ENCODE measurements at places on chromosomes 7 and 10. TPM values are rescaled to one million over a fixed set of nuclear protein-coding genes. Genes with fewer than 3 reads are reported as not detected.

CFAP69 gene
- total RNA-seq = 6.6 TPM

GOLGA7B gene
- 0.26 TPM for total RNA-seq

CPA2 gene
- not detected for total RNA-seq

INSYN2A gene
- total RNA-seq = not detected

SLC16A12 gene
- not detected for total RNA-seq

HDAC9 gene
- 6.8 TPM for total RNA-seq

IKZF1 gene
- not detected for total RNA-seq

GRCh38 chr7:23345601-23346000 is 46.5 kb downstream of the MALSU1 start:
- no peak for DNase-seq
- H3K4me3 ChIP-seq = peak overlapping the region; percentile 41
- 0 out of 2 replicates have a peak overlapping the region, but pooled peaks have one; percentile 98 for H3K27ac ChIP-seq

DNA sequence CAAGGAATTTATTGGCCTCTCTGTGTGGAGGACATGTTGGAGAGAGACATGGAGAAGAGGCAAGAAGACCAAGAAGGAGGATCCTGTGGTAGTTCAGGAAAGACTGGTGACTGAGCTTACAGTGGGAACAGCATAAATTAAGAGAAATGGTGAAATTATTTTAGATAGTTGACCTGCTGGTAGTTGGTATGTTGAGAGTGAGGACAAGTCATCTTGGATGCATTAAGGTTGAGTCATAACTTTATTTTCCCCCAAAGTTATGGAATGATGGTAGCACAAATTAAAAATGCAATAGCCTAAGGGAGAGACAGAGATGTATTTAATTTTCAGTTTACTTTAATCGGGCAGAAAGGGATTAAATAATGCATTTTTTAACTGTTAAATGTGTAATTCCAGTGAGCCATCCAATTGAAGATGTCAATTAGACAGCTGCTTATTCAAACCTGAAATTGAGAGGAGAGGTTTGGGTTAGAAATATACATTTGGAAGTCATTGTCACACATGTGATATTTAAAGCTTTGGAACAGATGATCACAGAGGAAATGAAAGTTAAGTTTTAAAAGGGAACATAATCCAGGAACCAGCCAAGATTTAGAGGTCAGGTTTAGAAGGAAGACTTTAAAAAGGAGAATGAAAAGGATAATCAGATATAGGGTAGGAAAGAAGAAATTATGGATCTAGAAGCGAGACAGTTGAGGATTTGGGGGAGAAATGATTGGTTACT is 80.6 kb downstream of the DGKB start:
- H3K4me3 ChIP-seq = no peak overlapping the region

GRCh38 chr10:57222129-57222528 is 861.1 kb upstream of the ZWINT start:
- H3K27ac ChIP-seq = peak overlapping the region; percentile 52
- DNase-seq = no peak
- H3K4me3 ChIP-seq = no peak overlapping the region
- peaks cover 11% of the 10 kb centered on the region for H3K4me1 ChIP-seq
- no peaks in the 10 kb centered on the region for H3K36me3 ChIP-seq
- no peaks in the 10 kb centered on the region for H3K27me3 ChIP-seq

- no peaks in the 10 kb centered on the region for H3K36me3 ChIP-seq
- no peaks in the 10 kb centered on the region for H3K4me1 ChIP-seq
Measured at GRCh38 chr7:81361769-81362312, 408.0 kb downstream of the HGF start.

DNA sequence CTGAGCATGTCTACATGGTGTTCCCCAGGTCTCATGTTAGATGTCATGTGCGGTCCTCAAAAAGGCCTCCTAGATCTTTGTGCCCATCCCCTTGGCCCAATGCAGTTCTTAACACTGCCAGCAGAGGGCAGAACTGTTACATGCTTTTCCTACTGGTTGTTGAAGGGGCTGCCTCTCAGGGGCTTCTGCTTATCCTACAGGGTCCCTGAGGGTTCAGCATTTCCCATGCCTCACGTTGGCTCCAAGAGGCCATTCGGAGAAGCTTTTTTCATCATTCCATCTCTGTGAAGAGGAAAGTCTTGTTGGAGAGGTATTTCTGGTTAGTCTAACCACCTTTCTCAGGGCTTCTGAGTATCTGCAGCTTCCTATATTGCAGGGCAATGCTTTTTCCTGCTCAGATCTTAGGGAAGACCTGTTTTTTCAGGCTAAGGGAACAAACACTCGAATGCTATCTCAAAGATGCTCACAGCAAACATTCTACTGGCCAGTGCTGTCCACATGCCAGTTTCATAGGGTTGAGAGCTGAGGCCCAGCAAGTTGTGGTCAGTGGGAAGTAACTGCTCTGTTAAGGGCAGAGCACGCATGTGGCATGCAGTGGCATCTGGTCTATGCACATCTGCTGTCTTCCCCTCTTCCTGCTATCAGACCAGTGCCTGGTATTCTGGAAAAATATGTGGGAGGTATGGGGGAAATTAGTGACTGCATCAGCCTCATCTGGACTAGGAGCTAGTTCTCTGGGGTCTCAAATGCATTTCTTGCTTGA is 31.5 kb downstream of the MBL2 start:
- H3K27ac ChIP-seq = no peak overlapping the region
- no peaks in the 10 kb centered on the region for H3K4me1 ChIP-seq
- peak; percentile 96 for DNase-seq
- no peaks in the 10 kb centered on the region for H3K27me3 ChIP-seq
- H3K4me3 ChIP-seq = no peak overlapping the region

- peak overlapping the region; percentile 24 for H3K4me3 ChIP-seq
- peaks cover 46% of the 10 kb centered on the region for H3K4me1 ChIP-seq
- H3K36me3 ChIP-seq = peaks cover 56% of the 10 kb centered on the region
- H3K27ac ChIP-seq = peak overlapping the region; percentile 100
- H3K27me3 ChIP-seq = no peaks in the 10 kb centered on the region
Measured at GRCh38 chr7:73704640-73705550, 14.6 kb downstream of the STX1A start.

DNA sequence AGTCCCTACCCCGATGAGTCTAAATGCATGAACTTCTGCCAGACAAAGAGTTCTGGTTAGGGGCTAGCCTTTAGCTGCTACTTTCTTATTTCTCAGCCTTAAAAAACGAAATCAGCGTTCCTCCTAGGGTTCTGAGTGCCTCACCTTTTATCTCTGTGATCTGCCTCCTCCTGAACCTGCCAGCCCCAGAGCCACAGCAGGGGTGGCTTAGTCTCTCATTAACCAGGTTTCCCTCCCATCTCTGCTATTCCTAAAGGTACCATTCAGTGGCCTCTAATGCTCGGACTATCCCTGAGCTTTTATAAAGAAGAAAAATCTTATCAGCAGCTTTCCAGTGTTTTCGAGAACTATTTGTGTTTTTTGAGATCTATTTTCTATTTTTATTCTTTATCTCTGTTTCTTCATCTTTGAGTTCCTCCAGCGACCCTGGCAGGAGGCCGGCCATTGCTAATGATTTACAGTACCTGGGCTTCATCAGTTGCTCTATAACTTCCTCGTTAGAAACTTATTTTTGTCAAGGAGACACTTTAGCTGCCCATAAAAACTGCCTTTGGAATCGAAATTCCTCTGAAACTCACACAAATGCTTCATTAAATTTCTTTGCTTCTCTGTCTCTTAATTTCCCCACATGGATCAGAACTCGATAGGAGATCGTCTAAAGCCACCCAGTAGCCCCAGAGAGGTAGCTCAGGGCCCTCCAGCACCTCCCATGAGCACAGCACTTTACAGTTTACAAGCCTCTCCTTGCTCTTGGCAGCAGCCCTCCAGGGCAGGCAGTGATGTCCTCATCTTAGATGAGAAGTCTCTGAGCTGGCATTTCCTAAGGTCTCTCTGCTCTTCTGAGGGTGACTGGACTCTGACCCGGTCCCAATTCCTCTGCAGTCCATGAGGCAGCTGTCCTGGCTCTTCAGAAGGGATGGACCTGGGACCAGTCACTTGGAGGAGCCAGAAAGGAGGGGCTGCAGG is 149.1 kb downstream of the EBF3 start:
- peak; percentile 4 for DNase-seq
- peaks cover 19% of the 10 kb centered on the region for H3K27me3 ChIP-seq
- no peaks in the 10 kb centered on the region for H3K4me1 ChIP-seq
- no peak overlapping the region for H3K27ac ChIP-seq

GRCh38 chr10:72177454-72177853 is 38.4 kb upstream of the ANAPC16 start:
- peaks cover 8% of the 10 kb centered on the region for H3K4me1 ChIP-seq
- no peak overlapping the region for H3K4me3 ChIP-seq
- DNase-seq = no peak
- no peaks in the 10 kb centered on the region for H3K36me3 ChIP-seq

DNA sequence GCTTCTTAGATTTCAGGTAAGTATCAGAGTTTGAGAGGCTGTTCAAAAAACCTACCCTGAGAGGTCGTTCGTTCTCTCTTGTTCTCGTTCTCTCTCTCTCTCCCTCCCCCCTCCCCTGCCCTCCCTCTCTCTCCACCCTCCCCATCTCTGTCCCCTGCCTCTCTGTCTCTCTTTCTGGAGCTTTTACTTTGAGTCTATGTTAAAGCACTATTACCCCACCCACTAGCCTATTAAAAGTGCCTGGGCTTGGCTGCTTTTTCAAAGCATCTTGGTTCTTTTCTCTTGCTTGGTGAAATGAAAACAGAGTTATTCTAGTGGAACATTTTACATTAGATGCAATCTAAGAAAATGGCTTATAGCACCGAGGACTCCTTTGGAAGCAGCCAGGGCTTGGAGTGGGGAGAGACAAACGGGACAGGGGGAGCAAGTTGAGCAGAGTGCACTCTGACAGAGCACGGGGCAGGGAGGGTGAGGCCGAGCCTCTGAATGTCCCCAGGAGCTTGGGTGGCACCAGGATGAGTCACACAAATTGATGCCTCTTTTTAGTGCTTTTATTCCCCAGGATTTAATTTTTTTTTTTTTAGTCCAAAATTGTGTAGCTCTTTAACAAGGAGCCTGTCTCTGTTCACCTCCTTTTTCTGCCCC is 134.3 kb downstream of the CFAP58 start:
- H3K27me3 ChIP-seq = peaks cover 18% of the 10 kb centered on the region
- DNase-seq = no peak
- no peak overlapping the region for H3K4me3 ChIP-seq
- no peak overlapping the region for H3K27ac ChIP-seq
- H3K36me3 ChIP-seq = no peaks in the 10 kb centered on the region

DNA sequence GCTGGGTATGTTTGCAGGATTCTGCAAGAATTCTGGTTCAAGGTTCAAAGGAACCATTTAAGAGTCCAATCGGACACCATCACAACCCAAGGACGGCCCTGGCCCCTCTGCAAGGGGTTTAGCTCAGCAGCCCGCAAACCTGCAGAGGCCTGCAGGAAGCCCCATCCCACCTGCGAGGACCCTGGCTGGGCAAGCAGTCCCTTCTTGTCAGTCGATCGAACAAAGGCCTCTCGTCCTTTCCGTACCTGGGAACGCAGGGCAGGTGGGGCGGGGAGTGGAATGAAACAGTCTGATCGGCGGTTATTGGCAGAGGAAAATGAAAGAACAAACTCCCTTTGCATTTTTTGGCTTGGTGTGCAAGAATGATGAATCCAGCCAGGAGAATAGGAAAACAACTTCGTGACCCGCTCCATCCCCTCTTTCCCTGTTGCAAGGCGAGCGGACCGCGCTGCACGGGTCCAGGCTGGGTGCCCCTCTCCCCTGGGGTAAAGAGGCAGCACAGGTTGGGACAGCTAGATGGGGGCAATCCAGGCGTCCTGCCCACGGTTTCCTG is 73.7 kb downstream of the INSIG1 start:
- peaks cover 20% of the 10 kb centered on the region for H3K27me3 ChIP-seq
- no peak for DNase-seq
- no peaks in the 10 kb centered on the region for H3K4me1 ChIP-seq
- H3K36me3 ChIP-seq = no peaks in the 10 kb centered on the region
- H3K27ac ChIP-seq = no peak overlapping the region

DNA sequence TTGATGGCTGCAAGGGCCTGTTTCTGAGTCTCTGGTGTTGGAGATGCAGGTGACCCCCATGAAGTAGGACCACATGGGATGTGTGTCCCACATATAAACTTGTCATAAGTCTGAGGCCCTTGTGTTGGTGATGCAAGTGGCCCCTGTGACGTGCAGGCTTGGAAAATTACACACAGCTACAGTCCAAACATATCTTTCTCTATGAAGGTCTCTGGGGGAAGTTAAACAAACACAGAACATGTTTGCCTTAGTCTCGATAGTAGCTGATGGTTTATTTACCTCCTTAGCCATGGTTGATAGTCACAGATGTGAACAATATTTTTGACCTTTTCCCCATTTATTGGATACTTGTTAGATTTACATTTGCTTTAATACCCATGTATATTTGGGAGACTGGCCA is 64.7 kb downstream of the ADCY1 start:
- H3K4me3 ChIP-seq = no peak overlapping the region
- H3K27ac ChIP-seq = no peak overlapping the region
- DNase-seq = no peak
- 0 out of 2 replicates have a peak, but pooled peaks cover 9% of the 10 kb centered on the region for H3K27me3 ChIP-seq
- H3K4me1 ChIP-seq = no peaks in the 10 kb centered on the region
- H3K36me3 ChIP-seq = no peaks in the 10 kb centered on the region

GRCh38 chr7:158499082-158499455 is 88.6 kb downstream of the PTPRN2 start:
- no peak for DNase-seq
- H3K27me3 ChIP-seq = no peaks in the 10 kb centered on the region
- H3K27ac ChIP-seq = no peak overlapping the region
- H3K36me3 ChIP-seq = no peaks in the 10 kb centered on the region
- H3K4me1 ChIP-seq = no peaks in the 10 kb centered on the region

- no peaks in the 10 kb centered on the region for H3K36me3 ChIP-seq
- H3K4me1 ChIP-seq = no peaks in the 10 kb centered on the region
- no peaks in the 10 kb centered on the region for H3K27me3 ChIP-seq
- no peak for DNase-seq
Measured at GRCh38 chr10:65355141-65355680, 1570.6 kb upstream of the LRRTM3 start.

- H3K4me3 ChIP-seq = peak overlapping the region; percentile 80
- peaks cover 14% of the 10 kb centered on the region for H3K4me1 ChIP-seq
- peak; percentile 47 for DNase-seq
- H3K27ac ChIP-seq = peak overlapping the region; percentile 60
Measured at GRCh38 chr7:121395494-121395960, 581 bp downstream of the FAM3C start.

- no peak for DNase-seq
- H3K4me1 ChIP-seq = no peaks in the 10 kb centered on the region
- no peaks in the 10 kb centered on the region for H3K36me3 ChIP-seq
- H3K4me3 ChIP-seq = no peak overlapping the region
- peaks cover 7% of the 10 kb centered on the region for H3K27me3 ChIP-seq
Measured at GRCh38 chr10:124458889-124459288, 2.7 kb upstream of the LHPP start.

DNA sequence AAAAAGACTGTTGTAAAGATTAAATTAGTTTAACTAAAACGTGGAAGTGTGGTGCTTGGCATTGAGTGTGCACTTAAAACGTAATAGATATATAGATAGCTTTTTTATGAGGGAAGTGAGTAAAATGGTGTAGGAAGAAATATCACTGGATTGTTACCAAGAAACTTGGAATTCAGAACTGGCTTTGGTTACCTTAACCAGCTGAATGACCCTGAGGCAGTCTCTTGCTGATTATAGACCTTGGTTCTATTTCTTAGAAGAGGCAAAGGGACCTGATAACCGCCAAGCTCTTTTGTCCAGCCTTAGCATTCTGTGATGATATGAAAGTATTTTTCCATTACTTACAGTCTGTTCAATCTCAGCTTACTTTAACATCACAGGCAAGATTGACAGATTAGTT is 3.8 kb downstream of the REEP3 start:
- DNase-seq = peak; percentile 78
- peaks cover 19% of the 10 kb centered on the region for H3K36me3 ChIP-seq
- peak overlapping the region; percentile 22 for H3K27ac ChIP-seq
- H3K4me3 ChIP-seq = no peak overlapping the region
- H3K27me3 ChIP-seq = no peaks in the 10 kb centered on the region

Data from PC-3 (cell line).